Brain (organoid and tissue), 16 donors: ENCODE measurements at places on chromosomes 3 and 15. TPM values are rescaled to one million over a fixed set of nuclear protein-coding genes. Genes with fewer than 3 reads are reported as not detected.

Gene CPN2
- not detected for polyA plus RNA-seq

Gene AHSG
- not detected for polyA plus RNA-seq

Gene SIDT1
- polyA plus RNA-seq, result 1.8 TPM

Gene OR4F6
- not detected for polyA plus RNA-seq

Gene ZPLD1
- polyA plus RNA-seq, result not detected

Gene SKOR1
- polyA plus RNA-seq, result 0.49 TPM

- DNase-seq, result peak; percentile 99
Observed at GRCh38 chr15:63985221-63986184, 60.8 kb downstream of the DAPK2 start.

GRCh38 chr3:8713901-8714759, 19.5 kb upstream of the CAV3 start:
- no peak for DNase-seq

GRCh38 chr3:169350228-169350627, 313.3 kb downstream of the MECOM start:
- DNase-seq, result no peak

- DNase-seq, result no peak
Observed at GRCh38 chr3:36244728-36245127, 135.6 kb upstream of the STAC start.

DNA sequence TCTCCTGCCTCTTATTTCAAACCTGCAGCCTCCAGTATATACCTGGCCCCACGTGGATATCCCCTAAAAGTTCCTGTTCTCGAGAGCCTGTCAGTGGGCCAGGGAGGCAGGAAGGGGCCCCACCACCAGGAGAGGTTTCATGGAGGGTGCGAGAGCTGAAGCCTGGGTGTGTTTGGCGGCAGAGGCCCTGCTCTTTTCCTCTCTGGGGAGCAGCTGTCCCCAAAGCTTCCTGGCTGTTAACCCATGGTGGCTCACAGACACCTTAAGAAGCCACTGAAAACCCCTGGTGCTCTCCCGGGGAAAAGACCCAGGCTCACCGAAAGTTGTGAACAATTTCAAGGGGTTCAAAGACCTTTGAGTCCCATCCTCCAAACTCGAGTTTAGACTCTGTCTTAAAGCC, 1.1 kb downstream of the PRRT3 start:
- no peak for DNase-seq

GRCh38 chr3:174792864-174793263, 66.3 kb upstream of the NAALADL2 start:
- DNase-seq, result peak; percentile 89

- no peak for DNase-seq
Observed at GRCh38 chr3:71694358-71694999, 30.7 kb downstream of the EIF4E3 start.

- no peak for DNase-seq
Observed at GRCh38 chr15:35397027-35397426, 148.9 kb downstream of the DPH6 start.

GRCh38 chr3:112557976-112558375, 3.8 kb downstream of the ATG3 start:
- no peak for DNase-seq

DNA sequence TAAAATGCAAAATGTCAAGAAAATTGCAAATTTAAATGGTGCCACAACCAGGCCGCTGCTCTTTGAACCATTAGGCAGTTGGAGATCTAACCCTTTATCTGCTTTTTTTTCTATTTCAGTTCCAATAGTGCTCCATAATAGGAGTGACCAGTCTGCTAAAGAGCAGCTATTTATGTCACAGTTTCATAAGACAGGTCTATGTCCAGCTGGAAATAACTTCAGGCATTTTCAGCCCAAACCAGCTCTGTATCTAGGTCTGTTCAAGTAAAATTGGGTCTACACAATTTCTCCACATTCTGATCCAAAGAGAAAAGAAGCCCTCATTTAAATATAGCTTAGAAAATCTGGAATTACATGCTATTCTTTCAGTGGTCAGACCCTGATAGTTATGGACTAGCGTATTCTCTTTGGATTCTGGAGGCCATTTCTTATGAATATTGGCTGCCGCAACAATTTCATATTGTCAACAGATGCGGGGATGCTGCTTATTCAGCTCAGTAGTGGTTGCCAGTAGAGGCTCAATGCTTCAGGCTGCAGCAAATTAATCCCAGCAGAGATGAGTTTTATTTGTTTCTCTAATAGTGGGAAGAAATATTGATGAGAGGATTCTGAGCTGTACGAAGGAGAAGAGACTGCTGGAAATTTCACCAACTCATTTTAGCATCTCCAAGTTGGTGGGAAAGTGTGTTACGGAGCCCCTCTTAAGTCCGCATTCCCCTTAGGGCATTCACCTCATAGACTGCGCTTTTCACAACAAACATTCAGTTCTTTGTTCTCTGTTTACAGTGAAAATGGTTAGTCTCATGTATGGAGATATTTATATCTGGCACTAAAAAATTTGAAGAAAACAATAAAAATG, 887.0 kb downstream of the ROBO1 start:
- DNase-seq, result peak; percentile 57

- DNase-seq, result no peak
Observed at GRCh38 chr3:187122261-187122660, 17.0 kb downstream of the RPL39L start.

GRCh38 chr3:9622438-9622837, 26.9 kb upstream of the MTMR14 start:
- no peak for DNase-seq

- DNase-seq, result no peak
Observed at GRCh38 chr3:162610261-162610660, 1113.7 kb downstream of the OTOL1 start.

GRCh38 chr3:45719655-45720487, 30.7 kb downstream of the SACM1L start:
- DNase-seq, result no peak

DNA sequence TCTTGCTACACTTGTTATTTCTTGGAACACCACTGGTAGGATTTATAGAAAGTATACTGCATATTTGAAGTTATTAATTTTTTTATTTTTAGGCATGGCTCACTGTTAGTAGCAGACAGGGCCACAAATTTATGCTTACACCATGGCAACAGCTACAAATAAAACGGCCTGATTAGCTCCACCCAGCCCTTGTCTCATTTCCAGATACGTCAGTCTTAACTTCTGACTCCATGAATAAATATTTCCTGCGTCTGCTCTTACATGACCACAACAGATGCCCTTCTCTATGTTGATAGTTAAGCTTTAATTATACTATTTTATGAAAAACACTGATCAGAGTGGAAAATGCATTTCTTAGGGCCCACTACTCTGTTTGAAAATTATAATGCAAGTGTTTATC, 62.3 kb upstream of the CPOX start:
- DNase-seq, result no peak

GRCh38 chr15:28019594-28020309, 79.4 kb downstream of the OCA2 start:
- DNase-seq, result no peak

DNA sequence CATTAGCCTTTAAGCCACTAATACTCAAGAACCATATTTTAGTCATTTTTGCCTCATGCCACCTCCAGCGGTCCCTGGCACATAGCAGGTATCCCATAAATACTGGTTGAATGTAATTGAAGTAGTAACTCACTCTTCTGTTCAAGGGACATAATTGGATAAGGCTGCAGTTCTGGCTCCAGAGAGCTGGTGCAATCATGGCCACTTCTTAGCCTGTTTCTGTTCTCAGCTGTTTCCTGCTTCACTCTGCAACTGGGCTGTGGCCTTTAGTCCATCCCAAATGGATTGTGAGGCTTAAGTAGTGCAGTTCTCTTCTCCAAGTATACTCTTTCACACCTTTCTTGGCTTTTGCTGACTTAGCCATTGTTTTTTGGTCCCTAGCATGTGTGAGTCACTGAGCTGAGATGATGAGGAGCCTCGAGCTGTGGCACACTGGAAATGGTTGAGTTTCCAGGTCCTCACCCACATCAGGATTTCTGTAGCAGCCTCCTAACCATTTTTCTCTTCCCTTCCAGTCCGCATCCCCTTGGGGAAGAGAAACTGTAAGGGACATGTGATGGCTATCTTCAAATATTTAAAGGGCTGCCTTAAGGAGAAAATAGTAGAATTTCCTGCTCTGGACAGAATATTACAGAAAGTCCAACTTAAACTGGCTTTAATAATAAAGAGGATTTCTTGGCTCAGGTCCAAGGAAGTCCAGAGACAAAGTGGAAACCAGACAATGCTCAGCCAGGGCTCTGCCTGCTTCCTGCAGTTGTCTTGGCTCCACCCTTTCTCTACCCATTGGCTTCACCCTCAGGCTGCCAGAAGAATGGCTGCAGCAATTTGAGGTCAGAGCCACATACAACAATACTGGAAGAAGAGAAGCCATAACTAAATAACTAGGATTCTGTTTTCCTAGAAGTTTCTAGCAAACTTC, 305.4 kb upstream of the ROPN1 start:
- no peak for DNase-seq

DNA sequence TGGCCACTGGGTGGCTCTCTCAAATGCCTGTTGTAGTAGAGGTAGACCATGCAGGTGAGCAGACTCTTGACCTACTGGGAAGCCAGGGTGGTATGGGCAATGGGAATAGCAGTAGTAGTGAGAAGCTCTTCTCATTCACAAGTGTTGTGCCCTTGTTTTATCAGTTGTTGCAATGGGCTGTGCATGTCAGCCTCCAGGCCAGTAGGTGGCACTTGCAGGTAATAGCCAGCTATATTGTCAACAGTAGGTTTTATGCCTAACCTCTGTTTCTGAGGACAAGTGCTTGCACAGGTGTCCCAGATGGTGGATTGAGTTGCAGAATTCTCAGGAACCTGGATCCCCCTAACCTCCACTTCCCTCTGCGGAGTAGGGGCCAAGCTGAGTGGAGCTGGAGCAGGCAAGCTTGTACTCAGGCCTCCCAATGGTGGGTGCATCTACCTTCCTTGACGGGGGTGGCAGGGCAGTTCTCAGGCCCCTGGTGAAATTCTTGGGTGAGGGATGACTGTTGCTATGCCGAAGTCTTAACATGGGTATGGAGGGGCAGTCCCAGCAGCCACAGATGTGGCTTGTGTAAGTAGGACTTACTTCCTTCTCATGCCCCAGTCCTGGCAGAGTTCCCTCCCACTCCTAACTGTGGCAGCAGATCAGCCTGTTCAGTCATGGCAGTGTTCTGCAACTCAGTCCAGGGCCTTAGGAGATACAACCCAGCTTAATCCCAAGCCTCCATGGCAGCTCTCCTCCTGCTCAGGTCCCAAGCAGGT, 104.3 kb downstream of the NEO1 start:
- no peak for DNase-seq

DNA sequence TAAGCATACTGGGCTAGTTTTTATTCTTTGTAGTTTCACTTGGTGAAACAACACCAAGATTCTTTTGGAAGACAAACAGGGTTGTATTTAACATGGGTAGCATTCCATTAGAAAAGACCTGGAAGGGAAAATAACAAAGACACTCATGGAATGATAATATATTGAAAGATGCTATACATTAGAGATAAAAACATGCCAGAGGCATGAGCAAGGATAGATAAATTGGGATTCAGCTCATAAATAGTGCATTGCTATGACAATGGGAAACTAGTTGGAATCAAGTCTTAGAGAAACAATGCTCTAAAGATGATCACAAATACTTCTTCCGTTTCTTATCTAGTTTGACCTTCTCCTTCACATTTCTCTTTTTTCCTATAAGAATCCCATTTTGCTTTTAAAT, 677.4 kb downstream of the ZNF385D start:
- no peak for DNase-seq

DNA sequence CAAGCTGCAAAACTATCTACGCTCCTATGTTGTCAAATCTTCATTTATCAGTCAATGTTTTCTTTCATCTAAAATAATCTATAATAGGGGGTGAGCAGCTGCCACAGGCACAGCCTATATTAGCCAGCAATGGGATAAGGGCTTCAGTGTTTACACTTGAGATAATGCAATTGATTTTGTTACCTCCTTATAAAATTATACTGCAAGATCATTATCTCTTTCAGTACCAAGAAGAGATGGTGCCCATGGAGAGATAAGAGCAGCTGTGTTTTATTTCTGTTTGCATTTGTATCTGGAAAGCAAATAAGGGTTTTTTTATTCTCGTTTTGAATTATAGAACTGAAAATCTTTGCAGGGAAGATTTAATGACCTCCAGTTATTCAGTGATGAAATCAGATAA, 68.9 kb downstream of the PLD1 start:
- DNase-seq, result no peak

GRCh38 chr3:61562721-61563312, 1.4 kb downstream of the PTPRG start:
- DNase-seq, result peak; percentile 64

DNA sequence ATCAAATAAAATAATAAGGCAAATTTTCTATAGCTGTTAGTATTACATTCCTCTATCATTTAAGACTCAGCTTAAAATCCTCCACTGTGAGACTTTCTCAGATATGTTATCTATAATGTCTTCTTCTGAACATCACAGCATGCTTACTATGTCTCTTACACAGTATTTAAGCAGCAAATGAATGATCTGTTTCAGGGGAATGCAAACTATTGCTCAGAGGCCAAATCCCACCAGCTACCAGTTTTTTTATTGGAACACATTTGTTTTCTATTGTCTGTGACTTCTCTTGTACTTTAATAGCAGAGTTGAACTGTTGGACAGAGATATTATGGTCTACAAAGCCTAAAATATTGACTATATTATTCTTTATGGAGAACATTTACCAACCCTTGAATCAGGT, 59.6 kb downstream of the C3orf38 start:
- no peak for DNase-seq

DNA sequence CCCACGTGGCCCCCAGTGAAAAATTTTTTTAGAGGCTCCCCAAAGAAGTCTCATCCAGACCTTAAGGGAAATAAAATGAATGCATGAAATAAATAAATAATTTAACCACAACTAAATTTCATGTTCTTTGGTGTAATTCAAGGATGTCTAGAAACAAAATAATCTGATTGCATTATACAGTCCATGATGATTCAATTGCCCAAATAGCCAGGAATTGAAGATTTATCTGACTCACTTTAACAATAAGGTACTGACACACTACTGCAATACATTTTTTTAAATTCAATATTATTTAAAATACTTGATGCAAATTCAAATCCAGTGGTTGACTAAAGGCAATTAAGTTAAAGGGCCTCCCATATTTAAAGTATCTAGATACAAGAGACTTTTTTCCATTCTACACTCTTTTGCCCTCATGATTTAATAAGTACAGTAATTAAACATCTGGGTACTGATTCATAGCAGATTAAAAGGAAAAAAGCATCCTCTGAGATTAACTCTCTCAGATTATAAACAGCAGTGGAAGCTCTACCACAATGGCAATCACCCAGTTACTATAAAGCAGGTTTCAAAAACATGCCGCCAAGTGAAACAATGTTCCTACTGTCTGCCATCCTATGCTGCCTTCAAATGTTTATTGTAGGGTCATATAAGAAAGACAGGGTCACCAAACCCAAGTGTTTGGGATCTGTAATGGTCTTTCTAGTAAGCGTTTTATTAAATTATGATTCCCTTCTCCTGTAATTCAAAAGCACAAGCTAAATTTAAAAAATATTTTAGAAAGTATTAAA, 9.9 kb downstream of the UQCC5 start:
- no peak for DNase-seq

- no peak for DNase-seq
Observed at GRCh38 chr15:52013151-52013791, 5.7 kb upstream of the MAPK6 start.

- no peak for DNase-seq
Observed at GRCh38 chr3:149016669-149017541, 25.6 kb downstream of the GYG1 start.
